Activated CD4-positive, alpha-beta T cell treated with anti-CD3 and anti-CD28 coated beads, Interleukin-10, Interleukin-2, amounts not matched to agents 100 ng/mL and 50 ng/mL, durations not matched to agents 16 hours and 8 hours (primary cell): ENCODE measurements at places on chromosomes 7 and 10.
A peak's percentile ranks its signal among the peaks of the same experiment; 100 is the strongest.

DNA sequence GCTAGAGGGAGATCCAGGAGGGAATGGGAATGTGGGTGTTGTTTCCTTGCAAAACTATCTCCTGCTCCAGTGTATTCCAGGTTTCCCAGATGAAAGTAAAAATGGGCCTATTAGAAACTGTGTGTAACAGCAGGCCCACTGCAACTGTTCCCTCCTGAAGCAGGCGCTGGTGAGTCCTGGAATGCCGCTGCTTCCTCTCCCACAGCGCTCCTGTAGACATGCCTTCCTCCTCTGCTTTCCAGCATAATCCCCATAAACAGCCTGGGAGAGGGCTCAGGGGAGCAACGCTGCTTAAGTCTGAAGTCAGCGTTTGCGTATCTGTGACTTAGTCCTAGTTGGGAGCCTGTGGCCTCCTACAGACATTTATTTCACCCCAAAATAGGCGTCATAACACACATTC, 551.0 kb upstream of the FOXK1 start:
- no peak for DNase-seq

DNA sequence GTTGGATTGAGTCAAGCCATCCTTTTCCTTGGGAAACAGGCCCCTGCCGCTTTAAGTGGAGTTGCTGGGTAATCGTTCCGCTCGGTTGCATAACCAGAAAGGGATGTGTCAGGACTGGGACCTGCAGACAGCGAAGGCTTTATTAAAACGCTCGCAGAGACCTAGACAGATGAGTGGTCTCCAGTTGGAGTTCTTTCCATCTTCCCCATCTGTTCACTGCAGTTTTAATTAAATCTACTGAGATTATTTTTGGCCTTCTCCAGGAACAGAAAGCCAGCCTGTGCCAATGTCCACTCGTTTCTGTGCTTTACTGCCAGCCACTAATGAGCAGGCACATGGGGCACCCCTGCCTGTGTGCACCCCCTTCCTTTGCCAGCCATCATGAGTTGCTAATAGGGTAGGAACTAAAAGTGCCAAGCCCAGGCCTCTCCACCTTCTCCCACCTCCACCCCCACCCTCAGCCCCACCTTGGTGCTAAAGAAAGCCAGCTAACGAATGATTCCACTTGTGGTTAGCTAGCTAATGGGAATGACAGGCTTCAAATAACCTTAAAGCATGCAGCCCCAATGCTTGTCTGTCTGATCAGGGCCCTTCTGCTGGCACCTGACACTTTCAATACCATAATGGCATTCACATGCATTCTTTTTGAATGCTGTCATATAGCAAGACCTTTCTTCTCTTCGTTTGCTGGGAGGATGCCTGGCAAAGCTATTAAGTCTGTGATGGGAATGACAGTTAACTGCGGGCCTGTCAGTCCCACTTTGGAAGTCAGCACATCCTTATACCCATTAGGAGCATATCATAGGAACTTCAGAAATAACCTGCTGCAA, 556.8 kb upstream of the GALNT17 start:
- DNase-seq, result no peak

DNA sequence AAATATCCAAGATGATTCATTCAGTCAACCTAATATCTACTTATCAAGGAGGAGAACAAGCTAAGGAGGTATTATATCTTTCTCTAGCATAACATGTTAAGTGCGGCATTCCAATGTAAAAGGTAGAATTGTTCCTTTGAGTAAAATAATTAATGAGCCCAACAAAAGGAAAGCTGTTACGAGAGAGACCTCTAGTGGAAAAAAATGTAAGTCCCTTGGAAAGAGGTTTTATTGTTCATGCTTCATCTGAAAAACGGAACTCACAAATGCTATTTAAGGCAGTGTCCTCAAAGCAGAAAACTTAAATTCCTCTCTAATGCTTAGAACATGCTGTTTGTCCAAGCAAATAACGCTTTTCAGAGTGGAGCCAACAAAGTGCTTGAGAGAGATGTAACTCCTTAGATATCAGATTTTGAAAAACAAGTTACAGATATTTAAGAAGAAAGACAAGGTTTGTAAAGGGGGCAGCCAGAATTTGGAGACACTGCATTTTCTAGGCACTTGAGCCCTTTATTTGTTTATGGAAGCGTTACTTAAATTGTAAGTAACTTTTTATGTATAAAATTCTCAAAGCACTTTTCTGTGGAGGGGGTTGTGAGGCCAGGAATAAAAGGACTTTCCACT, 119.9 kb downstream of the TFEC start:
- DNase-seq, result peak; percentile 11

DNA sequence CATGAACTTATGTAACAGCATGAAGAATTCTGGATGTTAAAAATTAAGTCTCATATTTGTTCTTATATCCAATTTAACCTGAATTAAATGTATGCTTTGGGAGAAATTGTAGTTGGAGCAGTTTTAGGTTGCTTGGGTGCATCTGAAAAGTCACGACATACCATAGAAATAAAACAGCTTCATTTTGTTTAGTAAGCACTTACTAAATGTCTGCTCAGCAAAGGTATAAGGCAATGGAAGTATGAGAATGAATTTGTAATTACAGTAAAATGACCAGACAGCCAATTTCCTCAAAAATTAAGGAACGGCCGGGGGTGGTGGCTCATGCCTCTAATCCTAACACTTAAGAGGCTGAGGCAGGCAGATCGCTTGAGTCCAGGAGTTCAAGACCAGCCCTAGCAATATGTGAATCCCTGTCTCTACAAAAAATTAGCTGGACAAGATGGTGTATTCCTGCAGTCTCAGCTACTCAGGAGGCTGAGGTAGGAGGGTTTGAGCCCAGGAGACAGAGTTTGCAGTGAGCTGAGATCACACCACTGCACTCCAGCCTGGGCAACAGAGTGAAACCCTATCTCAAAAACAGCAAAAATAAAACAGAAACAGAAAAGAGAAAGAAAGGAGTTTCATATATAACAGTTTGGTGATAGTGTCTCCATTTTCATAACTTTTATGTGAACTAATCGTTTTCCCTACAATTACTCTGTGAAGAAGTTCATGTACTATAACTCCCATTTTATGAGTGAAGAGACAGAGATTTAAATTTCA, 47.2 kb upstream of the KLF6 start:
- DNase-seq, result peak; percentile 28

GRCh38 chr7:158361326-158361946, 226.2 kb downstream of the PTPRN2 start:
- DNase-seq, result no peak

- no peak for DNase-seq
These were observed 1.5 kb downstream of the HOXA4 start for GRCh38 chr7:27128776-27129728.

- no peak for DNase-seq
These were observed 72.5 kb downstream of the SEMA3D start for GRCh38 chr7:85114342-85114741.

DNA sequence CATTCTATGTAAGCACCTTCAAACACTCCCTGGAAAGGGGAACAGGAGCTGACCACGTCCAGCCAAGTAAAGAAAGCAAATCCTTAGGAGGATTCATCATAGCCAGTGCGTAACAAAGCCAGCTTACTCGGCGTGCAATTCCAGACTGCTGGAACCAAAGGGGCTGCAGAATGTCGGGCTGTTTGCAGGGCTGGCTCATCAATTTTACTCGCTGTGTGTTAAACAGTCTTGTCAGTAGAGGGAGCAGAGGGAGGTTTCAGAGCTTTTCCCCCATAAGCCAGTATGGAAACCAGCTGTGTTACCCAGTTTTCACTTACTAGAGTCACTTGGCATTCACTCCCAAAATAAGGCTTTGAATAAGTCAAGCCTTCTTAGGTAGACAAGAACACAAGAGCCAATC, 127.1 kb downstream of the KMT2E start:
- no peak for DNase-seq
